ENCODE measurements at places on chromosomes 2 and 18. TPM values are rescaled to one million over a fixed set of nuclear protein-coding genes. Genes with fewer than 3 reads are reported as not detected.

The INPP5D gene
- 122 TPM for total RNA-seq

The LRRC30 gene
- not detected for total RNA-seq

The MRO gene
- total RNA-seq: under 0.01 TPM

The FAM228A gene
- total RNA-seq: 0.10 TPM

The ARL6IP6 gene
- 19.4 TPM for total RNA-seq

The PAX3 gene
- 0.21 TPM for total RNA-seq

Data from mononuclear cell (primary cell).